SW480 (cell line): ENCODE measurements at places on chromosomes 2 and 18.

- no peak for DNase-seq
These were observed 126.2 kb downstream of the NAT8 start for GRCh38 chr2:73516033-73516432.

DNA sequence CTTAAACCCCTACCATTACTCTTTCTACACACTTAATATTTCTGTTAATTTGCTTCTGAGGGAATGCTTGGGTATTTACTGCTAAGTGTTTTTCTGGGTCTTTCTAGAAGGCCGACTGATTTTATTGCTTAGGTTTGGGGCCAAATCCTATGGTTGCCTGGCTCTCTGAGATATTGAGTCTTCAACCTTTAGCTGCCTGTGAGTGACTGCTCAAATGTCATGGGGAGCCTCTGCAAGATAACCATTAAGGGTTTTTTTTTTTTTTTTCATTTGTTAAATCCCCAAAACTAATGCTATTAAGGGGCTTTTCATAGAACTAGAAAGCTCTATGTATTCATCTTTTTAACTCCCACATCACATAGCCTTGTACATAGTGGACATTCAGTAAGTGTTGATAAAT is 5.0 kb downstream of the OSBPL6 start:
- DNase-seq = no peak

- no peak for DNase-seq
These were observed 114.9 kb downstream of the ICOS start for GRCh38 chr2:204051476-204051875.

DNA sequence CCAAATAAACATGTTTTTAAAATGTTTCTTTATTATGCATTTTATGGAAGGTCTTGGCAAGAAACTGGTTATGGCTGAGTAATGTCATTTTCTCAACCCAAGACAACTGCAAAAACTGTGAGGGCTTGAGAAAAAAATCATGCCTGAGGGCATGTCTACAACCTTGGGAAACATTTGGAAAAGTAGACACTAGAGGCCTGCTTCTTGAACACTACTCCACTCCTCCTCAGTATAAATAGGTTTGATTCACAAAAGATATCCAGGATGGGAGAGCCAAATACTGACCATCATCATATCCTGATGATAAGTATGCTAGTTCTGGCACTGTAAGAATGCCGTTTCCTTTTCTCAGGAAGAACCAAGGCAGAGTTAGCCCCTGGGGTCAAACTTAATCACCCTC is 71.1 kb downstream of the OSR1 start:
- no peak for DNase-seq

DNA sequence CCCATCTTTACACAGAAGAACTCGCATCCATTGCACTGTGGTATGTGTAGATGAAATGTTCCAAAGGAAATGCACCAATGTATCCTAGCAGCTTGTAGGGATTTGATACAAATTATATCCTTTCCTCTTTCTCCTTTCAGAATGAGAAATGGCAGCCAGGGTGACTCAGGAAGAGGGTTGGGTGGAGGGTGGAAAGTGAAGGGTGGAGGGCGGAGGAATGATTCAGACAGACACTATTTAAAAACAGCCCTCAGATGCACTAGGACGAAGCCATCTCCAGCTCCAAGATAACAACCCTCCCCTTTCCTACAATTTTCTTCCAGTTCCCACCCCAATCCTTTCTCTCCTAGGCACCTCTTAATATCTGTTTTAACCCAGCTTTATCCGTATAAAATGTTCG is 96.2 kb upstream of the STK39 start:
- DNase-seq = no peak
